ENCODE measurements at places on chromosomes 1 and 21.

GRCh38 chr1:33396188-33397124 lies 34.4 kb downstream of the PHC2 start:
- DNase-seq, result no peak

GRCh38 chr1:11701551-11701961 lies 10.0 kb downstream of the DRAXIN start:
- DNase-seq, result no peak

GRCh38 chr21:43280949-43281633 lies 112.3 kb downstream of the CRYAA start:
- no peak for DNase-seq

GRCh38 chr1:174415506-174415905 lies 32.3 kb upstream of the GPR52 start:
- no peak for DNase-seq

DNA sequence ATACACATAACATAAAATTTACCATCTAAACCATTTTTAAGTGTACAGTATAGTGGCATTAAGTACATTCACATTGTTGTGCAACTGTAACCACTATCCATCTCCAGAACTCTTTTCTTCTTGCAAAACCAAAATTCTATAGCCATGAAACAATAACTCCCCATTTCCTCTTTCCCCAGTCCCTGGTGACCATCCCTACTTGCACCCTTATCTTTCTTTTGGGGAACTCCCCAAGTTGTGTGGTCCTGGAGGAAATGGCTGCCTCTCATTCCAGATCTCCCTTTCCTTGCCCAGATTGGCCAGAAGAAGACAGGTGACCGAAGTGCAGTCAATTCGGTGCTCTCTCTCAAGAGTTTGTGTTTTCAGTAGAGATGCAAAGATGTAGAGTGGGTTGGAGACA lies 389.6 kb upstream of the C1orf87 start:
- DNase-seq, result no peak

DNA sequence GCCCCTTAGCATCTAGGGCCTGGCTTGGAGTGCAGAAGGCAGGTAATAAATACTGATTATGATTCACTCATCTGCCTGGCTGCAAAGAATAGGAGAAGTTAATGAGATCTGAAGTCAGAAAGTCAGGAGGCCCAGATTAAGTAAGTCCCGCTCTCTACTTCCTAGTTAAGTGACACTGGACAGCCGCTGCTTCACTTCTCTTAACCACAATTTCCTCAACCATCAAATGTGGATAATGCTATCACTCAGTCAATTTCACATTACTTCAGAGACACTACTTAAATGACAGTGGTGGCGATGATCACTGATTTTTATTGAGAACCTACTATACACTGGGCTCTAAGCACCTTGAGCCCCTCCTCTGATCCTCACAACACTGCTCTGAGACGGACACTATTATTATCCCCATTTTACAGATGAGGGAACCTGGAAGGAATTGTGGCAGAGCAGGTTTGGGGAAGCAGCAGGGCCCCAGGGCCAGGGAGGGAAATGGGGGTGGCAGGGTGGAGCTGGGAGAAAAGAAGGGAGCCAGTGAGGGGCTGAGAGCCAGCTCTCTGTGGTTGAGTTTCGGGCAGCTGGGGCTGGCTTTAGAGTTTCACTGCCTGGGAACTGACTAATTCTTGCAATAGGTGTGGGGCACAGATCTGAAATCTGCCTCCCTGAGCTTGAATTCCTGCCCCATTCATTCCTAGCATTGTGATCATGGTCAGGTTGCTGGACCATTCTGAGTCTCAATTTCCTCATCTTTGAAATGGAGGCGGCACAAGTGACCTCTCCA lies 2.4 kb upstream of the E2F2 start:
- DNase-seq, result no peak

GRCh38 chr1:166193057-166193698 lies 26.4 kb upstream of the FAM78B start:
- no peak for DNase-seq

GRCh38 chr1:240808381-240808780 lies 196.4 kb upstream of the GREM2 start:
- no peak for DNase-seq

DNA sequence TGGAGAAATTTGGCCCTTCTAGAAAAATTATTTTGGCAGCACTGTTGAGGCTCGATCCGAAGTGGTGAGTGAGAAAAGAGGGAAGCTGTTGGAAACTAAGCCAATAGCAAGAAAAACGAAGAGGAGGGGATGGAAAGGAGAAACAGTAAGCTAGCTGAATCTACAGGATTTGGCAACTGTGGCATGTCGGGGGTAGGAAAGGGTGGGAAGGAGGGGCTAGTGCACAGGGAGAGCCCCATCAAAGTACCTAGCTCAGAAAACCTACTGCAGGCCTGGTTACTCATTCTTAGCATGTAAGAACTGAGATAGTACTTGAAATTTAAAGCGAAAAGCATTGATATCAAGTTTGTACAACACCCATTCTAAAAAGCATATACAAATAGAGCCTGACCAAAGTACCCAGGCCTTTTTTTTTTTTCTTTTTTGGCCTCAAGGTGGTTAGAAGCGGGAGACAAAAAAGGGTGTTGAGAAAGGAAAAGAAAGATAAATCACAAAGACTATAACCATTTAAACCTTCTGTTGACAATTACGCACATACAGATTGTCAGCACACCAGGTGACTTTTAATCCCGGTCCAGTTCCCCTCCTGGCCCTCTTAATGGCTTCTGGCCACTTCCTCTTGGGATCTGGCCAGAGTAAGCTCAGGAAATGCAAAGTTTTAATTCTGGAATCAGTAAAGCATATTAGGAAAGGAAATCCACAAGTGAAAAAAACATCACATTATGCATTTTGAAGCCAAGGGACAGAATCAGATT lies 50.4 kb downstream of the SLC16A1 start:
- no peak for DNase-seq

GRCh38 chr1:231037585-231038517 lies 2.2 kb downstream of the FAM89A start:
- no peak for DNase-seq

DNA sequence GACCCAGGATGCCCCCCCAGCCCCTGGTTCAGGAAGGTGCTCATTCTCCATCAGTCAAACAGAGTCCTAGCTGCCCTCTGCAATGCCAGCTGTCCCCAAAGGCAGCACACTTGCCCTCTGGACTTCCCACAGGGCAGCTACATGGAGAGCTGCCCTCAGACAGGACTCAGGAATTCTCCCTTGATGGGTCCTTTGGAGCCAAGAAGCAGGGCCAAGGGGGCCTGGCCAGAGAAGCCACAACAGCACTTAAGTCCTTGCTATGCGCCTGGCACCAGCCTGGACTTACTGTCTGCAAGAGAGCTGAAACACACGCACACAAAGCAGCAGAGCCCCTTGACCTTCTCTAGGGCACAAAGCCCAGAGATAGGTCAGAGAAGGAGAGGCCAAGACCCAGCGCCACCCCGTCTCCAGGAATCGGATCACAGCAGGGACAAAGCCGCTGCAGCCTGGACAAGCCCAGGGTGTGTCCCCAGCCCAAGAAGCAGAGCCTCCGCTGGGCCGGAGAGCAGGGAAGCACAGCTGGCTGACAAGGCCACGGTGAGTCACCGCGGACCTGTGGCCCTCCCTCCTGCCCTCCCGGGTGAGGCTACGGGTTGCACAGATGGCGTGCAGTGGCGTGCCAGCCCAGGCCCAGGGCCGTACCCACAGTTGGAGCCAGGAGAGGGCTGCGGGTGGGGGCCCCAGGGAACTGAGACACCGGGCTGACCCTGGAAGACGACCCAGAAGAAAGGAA lies 1.7 kb downstream of the WNT9A start:
- DNase-seq, result no peak

DNA sequence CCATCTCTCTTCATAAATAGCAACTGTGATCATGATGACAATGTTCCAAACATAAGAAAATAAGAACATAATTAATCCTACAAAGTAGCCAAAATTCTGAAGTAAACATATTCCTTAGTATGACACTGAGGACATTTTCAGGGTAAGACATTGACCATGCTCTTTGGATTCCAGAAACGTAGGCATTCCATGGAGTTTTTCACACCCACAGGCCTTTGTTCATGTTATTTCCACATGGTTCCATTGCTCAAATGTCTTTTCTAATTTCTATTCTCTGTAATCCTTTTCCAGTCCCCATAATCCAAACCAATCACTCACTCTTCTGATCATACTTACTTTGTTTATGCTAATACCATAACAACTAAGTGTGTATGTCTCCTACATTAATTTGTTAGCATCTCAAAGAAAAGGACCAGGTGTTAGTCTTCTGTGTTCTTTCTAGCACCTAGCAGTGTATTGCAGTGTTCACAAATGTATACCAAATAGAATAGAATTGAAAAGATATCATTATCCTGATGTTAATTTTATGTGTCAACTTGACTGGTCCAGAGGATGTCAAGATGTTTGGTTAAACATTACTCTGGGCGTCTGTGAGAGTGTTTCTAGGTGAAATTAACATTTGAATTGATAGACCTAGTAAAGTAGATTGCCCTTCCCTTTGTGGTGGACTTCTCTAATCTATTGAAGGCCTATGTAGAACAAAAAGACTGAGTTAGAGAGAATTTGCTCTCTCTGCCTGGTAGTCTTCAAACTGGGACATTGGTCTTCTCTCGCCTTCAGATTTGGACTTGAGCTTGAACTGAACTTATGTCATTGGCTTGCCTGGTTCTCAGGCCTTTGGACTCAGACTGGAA lies 516.6 kb downstream of the PTPRC start:
- no peak for DNase-seq

DNA sequence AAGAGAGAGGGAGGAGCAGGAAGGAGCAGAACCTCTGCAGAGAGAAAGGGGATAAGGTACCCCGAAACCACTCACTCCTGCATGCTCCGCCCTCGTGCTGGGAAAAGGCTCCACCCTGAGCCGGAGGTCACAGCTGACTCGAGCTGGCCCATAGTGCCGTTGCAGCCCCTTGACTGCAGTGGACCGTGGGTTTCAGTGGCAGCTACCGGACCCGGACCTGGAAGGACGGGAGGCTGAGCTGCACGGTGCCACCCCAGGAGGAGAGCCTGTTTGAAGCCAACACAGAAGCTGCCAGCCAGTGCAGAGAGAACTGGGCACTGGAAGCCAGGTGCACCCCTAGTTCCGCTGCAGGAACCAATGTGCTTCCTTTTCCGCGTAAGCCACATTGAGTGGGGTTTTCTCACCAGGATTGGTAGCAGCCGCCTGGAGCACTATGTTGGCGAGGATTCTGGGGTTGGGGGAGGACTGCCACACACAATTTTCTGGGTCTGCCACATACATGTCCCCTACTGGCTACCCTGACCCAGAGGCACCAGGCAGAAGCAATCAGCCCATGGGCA lies 83.3 kb downstream of the FBXO2 start:
- DNase-seq, result no peak

DNA sequence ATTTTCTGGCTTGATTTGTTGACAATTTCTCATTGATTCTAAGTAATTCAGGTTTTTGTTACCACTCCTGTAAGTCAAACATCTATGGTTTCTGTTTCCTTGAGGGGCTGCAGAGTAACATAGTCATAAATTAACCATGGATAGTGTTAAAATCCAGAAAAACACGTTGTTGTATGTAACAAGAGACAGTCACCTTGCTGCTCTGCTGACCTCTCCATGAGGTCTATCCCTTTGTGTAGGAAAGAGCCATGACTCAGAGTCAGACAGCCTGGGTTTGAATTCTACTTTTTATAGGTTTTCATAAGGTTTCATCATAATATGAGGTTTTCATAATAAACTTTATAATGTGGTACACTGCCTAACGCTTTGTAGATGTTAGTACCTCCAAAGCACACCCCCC lies 27.6 kb upstream of the NBL1 start:
- no peak for DNase-seq

GRCh38 chr1:101587741-101588140 lies 350.9 kb downstream of the S1PR1 start:
- DNase-seq, result no peak

- no peak for DNase-seq
These were observed 182.7 kb upstream of the PTBP2 start for GRCh38 chr1:96538883-96539282.

DNA sequence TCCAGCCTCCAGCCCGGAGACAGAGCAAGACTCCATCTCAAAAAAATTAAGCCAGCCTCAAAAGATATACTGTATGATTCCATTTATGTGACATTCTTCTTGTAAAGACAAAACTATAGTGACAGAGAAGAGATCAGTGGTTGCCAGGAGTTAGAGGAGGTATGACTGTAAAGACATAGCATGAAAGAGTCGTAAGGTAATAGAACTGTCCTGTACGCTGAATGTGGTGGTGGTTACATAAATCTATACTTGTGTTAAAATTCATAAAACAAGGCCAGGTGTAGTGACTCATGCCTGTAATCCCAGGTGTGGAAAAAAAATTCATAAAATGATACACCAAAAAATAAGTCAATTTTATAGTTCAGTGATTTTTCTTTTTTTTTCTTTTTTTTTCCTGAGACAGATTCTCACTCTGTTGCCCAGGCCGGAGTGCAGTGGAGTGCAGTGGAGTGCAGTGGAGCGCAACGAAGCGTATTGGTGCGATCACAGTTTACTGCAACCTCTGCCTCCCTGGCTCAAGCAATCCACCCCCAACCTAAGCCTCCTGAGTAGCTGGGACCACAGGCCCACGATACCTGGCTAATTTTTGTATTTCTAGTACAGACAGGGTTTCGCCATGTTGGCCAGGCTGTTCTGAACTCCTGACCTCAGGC lies 84.9 kb upstream of the CXADR start:
- DNase-seq, result no peak

GRCh38 chr21:45204395-45204794 lies 83.3 kb downstream of the POFUT2 start:
- DNase-seq, result no peak

DNA sequence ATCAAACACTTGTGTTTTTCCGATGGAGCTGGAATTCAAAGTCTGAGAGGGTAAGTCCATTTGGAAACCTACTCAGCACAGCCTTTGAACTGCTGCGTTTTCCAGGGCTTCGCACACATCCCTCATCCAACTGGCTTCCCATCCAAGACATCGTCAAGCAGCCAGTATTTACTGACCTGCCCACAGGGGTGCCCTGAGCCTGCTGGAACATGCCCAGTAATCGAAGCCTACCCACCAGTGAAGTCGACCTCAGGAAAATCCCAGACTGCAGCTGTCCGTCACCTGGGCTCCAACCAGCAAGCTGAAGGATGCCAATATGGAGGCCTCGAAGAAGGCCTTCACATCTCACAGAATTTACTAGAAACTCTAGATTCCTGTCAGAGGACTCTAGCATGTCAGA lies 261.6 kb downstream of the PLPP3 start:
- DNase-seq, result no peak

- no peak for DNase-seq
These were observed 9.7 kb downstream of the OR2B11 start for GRCh38 chr1:247448107-247448791.

- no peak for DNase-seq
These were observed 6.4 kb downstream of the CNR2 start for GRCh38 chr1:23906731-23907130.

GRCh38 chr1:221350091-221350490 lies 391.8 kb downstream of the DUSP10 start:
- DNase-seq, result no peak

DNA sequence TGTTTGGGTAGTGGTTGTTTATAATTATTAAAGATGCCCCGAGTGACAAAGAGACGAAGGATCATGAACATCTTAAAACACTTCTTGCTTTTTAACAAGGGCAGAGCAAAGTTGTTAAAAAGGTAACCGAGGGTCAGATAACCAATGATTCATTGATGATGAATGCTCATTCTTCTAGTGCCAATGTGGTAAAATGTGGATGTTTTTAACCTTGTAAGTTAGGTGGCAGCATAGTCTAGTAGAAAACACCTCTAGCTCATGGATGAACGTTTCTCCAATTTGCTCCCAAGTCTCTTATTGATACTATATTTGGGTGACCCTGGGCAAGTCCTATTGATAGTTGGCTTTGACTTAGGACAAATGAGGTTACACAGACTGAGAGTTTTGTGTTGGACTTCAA lies 167.9 kb downstream of the KIF26B start:
- no peak for DNase-seq

GRCh38 chr1:229434641-229435051 lies 752 bp upstream of the ACTA1 start:
- DNase-seq, result no peak

All from stimulated activated CD8-positive, alpha-beta memory T cell treated with anti-CD3 and anti-CD28 coated beads, Interleukin-7, amount 100 ng/mL, for 24 hours (primary cell).